ENCODE measurements at places on chromosomes 4 and X. TPM values are rescaled to one million over a fixed set of nuclear protein-coding genes. Genes with fewer than 3 reads are reported as not detected.
A peak's percentile ranks its signal among the peaks of the same experiment; 100 is the strongest.

GRCh38 chr4:102715057-102715456 is 45.7 kb downstream of the MANBA start:
- no peak for DNase-seq

DNA sequence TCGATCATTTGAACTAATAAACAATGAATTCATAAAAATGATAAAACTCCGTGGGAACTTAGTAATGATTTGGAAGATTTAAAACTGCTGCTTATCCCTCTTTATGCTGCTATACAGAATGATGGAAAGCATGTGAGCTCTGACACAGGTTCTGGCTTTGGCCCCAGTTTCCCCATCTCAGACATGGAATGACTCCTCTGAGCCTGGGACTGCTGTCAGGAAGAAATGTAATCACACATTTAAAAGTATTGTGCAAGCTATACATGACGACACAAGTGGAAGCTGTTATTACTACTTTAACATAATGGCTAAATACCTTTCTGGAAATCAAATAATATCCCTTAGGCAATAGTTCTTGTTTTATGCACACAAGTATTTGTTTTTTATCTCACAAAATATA is 161.7 kb downstream of the DCHS2 start:
- DNase-seq, result peak; percentile 74

GRCh38 chr4:159926871-159927270 is 824.0 kb downstream of the RAPGEF2 start:
- peak; percentile 21 for DNase-seq

DNA sequence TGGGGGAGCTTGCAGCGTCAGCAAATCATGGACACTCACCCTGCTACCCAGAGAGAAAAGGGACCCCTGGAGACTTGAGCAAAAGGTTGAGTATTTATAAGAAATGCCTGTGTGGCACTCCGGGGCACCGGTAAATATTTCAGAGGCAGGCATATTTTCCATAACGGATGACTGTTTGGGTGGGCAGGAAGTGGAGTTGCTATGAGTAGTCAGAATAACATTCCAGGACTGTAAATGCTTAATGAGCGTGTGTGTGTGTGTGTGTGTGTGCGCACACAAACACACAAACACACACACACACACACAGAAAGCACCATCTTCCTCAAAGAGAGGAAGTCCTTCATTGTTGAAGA is 74.6 kb downstream of the MXRA5 start:
- peak; percentile 68 for DNase-seq

- no peak for DNase-seq
Observed at GRCh38 chr4:173801876-173802661, 272.0 kb upstream of the HAND2 start.

GIMD1 gene
- not detected for total RNA-seq

All from bronchial epithelial cell (primary cell).